ENCODE measurements at places on chromosomes 1 and 21.

- no peak for DNase-seq
Measured at GRCh38 chr1:34866762-34867109, 7.2 kb upstream of the SMIM12 start.

- DNase-seq: no peak
Measured at GRCh38 chr1:205169248-205169647, 42.3 kb downstream of the DSTYK start.

DNA sequence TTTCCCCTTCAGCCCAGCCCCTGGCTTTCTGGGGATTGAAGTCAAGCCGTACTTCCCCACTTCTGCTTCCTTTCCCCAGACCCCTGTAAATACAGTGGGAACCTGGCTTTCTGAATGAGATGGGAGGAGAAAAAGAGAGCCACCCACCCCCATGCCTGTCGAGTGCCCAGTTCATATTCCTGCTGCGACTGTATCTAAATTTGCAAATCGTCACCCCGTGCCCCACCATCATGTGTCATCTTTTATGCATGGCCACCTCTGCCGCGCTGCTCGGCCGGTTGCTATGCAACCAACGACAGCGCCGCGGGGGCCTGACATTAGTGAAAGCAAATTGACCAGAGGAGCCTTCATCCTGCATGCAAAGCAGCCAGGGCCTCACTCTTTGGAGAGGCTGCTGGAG, 143.0 kb downstream of the ELAVL4 start:
- no peak for DNase-seq

DNA sequence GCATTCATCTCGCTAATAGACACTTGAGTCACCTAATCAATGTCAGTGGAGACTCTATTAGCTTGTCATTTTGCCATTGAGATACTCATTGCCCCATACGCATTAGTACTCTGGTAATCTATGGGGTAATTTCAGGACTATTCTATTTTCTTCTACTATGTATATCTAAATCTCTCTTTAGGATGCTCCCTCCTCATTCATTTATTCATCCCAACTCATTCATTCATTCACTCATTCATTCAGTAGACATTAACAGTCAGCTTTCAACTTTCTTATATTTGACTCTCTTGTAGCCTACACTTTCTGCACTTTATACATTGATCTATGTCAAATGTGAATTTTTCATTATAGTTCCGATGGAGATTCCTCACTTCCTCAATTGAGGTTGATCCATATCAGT, 170.9 kb downstream of the ASTN1 start:
- DNase-seq: no peak

GRCh38 chr21:26366781-26367180, 196.2 kb upstream of the APP start:
- no peak for DNase-seq

DNA sequence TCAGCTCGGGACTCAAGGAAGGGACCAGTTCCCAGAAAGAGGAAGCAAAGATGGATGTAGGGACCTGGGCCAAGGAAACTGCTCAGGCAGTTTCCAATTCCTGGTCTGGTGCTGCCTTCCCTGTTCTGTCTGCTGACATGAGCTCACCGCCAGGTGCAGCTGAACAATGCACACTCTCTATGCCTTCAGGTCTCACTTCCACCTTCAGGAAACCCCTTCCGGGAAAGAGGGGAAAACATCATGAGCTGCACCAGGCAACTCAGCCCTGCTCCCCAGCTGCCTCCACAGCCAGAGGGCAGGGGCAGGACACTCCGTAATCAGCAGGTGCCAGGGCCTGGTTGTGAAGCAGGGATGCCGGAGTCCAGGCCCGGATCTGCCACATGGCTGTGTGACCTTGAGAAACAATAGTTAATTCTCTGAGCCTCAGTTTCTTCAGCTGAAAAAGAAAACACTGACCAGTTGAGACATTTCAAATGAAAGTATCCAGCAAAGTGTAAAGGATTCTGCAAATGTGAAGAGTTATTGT, 27.8 kb downstream of the SMIM12 start:
- no peak for DNase-seq

DNA sequence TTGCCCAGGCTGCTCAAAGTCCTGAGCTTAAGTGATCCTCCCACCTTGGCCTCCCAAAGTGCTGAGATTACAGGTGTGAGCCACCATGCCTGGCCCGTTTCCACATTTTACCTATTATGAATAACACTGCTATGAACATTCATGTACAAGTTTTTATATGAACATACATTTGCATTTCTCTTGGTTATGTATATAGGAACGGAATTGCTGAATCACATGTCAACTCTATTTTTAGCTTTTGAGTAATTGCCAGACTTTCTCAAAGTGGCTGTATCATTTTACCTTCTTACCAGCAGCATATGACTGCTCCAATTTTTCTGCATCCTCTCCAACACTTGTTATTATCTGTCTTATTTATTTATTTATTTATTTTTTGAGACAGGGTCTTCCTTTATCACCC, 2.7 kb downstream of the SPATA21 start:
- no peak for DNase-seq

GRCh38 chr21:45640888-45641479, 2.5 kb upstream of the PCBP3 start:
- no peak for DNase-seq

DNA sequence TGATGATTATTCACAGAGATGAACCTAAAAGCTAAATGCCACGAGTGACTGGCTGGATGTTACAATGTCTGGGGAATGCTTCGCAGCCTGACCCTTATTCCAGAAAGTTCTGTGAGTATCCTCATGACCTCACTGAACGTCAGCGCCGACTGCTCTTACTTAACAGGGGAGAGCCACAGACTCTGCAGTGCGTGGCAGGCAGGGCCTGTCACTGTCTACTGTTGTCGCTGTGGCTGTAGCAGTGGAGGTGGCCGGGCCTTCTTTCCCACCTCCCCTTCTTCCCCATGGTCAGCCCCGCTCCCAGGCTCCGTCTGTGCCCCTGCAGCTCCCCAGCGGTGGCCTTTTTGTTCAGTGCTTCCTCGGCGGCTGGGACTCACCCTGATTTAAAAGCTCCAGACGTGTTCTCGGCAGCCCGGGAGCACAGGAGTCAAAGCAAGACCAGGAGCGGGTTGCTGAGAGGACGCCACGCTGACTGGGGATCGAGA, 52.2 kb upstream of the TARBP1 start:
- no peak for DNase-seq

GRCh38 chr1:110420874-110421793, 13.6 kb upstream of the LAMTOR5 start:
- DNase-seq: no peak

- no peak for DNase-seq
Measured at GRCh38 chr1:23337869-23338268, 6.2 kb downstream of the HNRNPR start.

DNA sequence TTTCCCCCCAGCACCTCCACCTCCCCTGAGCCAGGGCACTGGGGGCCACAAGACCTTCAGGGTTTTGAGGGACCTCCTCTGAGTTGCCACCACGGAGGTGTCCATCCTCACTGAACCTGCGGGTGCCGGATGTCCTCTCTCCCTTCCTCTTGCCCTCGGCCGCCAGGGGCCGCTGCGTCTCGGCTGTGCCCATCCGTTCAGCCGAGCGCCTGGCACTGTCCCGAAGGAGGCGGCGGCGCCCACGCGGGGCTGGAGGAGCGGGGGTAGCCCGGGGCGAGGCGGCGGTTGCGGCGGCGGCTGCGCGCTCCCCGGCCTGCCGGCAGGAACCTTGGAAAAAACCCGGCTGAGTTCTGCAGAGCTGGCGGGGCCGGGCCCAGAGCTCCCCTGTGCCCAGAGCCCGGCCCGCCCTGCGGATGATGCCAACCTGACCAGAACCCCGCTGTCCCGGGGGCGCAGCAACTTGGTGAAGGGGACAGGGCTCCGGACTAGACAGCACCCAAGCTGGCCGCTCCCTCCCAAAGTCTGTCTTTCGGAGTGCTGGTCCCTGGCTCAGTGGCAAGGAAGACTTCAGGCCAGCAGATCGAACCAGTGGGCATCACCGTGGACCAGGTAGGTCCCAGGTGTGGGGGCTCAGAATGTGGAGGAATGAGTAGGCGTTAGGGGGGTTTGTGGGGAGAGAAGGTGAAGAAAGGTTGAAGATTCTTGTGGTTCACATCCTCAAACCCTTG, 3.7 kb upstream of the PPM1J start:
- peak; percentile 82 for DNase-seq

DNA sequence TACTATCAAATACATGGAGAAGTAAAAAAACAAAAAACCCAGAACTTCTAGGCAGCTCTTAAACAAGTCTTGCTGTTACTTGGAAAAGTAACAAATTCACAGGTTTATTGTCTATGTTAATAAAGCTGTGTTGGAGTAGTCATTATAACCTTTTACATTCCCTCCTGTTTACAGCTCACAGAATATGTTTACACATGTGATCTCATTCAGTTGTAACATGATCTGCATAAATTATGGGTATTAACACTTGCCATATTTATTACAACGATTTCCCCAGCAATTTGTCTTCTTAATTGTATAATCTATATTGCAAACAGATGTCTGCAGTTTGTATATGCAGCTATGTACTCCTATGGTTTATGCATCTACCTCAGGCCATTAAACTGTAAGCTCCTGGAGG, 28.6 kb downstream of the ERG start:
- no peak for DNase-seq

GRCh38 chr1:205118752-205119151, 3.0 kb downstream of the RBBP5 start:
- no peak for DNase-seq

- no peak for DNase-seq
Measured at GRCh38 chr1:162256287-162256686, 120.4 kb downstream of the SPATA46 start.

DNA sequence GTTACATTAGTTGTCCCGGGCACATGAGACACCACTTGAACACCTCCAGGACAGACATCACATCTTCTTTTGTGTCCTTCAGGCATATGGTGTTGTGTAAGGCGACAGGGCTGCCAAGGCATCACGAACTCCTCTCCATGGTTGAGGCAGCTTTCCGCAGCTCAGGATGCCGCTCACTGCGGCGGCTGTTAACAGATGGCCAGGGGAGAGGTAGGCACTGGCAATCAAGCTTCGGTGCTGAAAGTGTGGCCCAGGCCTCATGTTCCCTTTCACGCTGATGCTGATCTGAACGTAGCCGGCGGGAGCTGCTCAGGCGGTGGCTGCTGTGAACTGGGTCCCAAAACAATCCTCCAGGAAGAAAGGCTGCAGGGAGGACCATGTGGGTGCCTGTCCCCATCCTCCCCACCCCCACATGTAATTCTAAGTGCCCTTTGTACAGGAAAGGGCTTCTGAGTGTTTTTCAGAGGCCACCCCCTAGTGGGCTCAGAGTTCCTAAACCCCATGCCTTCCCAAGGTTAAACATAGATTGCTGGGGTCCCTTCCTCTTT, 287.1 kb upstream of the AJAP1 start:
- DNase-seq: no peak

DNA sequence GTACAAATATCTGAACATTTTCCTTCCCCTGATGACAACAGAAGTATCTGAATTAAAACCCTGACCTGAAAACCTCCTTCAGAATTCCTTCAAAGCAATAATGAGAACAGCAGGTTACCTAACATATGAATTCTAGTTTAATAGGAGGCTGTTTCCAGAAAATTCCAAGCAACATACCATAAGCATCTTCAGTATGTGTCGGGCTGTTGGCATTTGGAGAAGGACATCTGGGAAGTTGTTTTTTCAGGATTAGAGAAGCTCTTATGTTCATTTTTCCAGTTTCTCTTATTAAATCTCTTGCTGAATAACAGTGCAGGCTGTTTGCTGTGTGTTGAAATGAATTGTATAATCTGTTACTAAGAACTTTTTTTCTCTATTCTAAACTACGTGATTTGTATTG, 101.5 kb downstream of the PLA2G4A start:
- DNase-seq: no peak

DNA sequence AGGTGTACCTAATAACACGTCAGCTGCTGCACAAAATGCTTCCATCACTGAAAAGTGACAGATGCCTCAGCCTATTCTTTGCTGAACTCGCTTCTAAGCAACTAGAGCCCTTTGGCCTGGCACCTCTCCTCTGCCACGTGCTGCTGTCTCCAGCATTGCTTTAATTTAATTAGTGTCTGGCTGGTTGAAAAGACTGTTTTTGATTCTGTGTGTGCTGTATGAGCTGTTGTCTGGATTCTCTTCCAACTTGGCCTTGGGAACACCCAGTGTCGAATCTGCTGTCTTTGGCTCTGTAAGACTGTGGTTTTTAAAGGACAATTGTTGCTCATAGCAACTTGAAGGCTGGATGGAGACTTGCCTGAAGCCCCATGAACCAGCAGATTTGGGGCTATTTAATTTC, 109.5 kb downstream of the PSMG1 start:
- no peak for DNase-seq

- DNase-seq: no peak
Measured at GRCh38 chr1:30847358-30847972, 61.1 kb downstream of the SDC3 start.

DNA sequence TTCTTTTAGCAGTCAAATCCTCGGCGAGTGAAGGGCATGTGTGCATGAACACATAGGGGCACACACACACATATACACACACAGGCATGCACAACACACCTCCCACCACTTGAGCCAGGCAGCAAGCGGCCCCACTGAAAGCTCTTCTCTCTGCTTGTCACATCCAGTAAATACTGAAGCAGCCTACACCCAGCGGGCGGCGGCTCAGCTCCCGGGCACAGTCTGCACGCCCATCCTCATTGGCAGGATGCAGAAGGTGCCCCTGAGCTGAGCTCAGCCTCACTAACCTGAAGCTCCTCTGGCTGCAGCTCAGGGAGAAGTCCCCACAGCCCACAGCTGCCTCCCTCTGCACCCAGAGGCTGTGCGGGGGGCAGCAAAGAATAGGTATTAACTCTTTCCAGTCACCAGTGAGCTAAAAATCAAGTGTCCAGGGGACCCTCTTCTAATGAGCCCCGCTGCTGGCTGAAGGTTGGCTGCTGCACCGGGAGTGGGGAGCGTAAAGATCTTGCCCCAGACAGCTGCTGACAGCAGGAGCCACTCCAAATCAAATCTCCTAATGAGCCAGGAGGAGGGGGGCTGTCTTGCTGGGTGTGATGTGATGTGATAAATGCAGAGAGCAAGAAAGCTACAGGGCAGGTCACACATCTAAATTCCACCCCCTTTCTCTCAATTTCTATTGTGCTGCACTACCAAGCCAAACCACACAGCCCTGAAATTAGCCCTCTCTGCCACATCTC, 12.5 kb downstream of the RGS8 start:
- no peak for DNase-seq

DNA sequence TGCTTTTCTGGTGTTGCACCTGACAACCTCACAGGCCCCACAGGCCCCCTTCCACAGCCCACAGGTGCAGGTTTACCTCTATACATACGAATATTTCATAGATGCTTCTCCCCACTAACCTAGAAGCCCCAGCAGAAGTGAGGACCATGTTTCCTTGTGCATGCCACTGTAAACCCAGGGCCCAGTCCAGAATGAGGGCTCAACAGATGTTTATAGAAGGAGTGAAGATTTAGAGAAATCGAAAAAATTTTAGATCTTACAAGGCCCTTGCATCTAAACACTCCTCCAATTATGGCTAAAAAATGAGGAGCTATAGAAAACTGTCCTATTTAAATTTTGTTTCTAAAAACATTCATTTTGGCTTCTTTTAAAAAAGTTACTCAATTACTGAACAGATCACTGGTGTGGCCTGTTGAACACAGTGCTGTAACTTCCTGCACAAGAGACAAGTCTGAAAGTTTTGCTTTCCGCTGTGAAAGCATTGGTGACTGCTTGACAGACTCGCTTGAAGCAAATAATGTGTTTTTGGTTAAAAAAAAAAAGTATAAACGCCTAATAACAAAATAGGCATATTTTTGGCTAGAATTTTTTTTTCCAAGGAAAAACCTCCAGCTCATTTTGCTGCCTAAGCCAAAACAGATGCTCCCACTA, 1.2 kb downstream of the ABCB10 start:
- DNase-seq: no peak

GRCh38 chr1:202811296-202812175, 782 bp downstream of the PCAT6 start:
- DNase-seq: peak; percentile 52

All from mesothelial cell of epicardium (in vitro differentiated cells).